Activated CD4-positive, alpha-beta T cell treated with anti-CD3 and anti-CD28 coated beads for 1 hour (primary cell): ENCODE measurements at places on chromosomes 16 and 17.

- no peak for DNase-seq
Observed at GRCh38 chr16:229731-230281, 557 bp upstream of the LUC7L start.

GRCh38 chr17:7703584-7704479 lies 1.2 kb upstream of the EFNB3 start:
- no peak for DNase-seq

- DNase-seq, result no peak
Observed at GRCh38 chr17:49890077-49890821, 42.4 kb upstream of the TAC4 start.

GRCh38 chr16:87240211-87241136 lies 76.7 kb downstream of the C16orf95 start:
- DNase-seq, result no peak

DNA sequence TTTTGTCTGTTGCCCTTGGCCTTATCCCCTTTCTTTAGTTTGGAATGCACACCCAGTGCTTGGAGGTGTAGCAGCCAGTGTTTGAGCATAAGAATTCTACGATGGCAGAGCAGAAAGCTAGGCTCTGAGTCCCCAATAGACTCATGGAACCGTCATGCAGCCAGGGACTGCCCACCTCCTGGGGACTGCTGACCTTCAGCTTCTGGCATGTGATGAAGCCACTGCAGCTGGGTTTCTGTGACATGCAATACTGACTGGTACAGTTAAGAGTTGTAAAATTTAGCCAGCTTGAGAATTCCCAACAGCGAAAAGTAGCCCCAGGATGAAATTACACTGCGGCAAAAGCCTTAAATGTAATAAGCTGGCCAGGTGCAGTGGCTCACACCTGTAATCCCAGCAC lies 9.0 kb upstream of the MAP3K14 start:
- no peak for DNase-seq

DNA sequence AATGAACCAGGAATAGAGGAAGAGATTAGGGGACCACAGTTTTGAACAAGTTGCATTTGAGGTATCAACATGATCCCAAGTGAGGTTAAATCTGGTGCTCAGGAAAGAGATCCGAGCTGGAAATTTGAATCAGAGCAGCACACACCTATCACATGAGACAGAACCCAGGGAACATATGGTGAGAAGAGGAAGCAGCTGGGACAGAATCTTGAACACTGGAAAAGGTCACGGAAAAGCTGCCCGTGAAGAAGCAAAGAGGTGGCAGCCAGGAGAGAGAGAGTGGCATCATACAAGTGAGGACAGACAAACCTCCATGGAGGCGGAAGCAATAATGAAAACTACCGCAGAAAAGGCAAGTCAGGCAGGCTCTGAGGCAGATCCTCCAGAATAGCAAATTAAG lies 36.1 kb downstream of the USP31 start:
- DNase-seq, result no peak

GRCh38 chr16:11302977-11303376 lies 21.8 kb upstream of the PRM1 start:
- DNase-seq, result no peak

GRCh38 chr16:26550111-26550610 lies 516.6 kb upstream of the C16orf82 start:
- no peak for DNase-seq

DNA sequence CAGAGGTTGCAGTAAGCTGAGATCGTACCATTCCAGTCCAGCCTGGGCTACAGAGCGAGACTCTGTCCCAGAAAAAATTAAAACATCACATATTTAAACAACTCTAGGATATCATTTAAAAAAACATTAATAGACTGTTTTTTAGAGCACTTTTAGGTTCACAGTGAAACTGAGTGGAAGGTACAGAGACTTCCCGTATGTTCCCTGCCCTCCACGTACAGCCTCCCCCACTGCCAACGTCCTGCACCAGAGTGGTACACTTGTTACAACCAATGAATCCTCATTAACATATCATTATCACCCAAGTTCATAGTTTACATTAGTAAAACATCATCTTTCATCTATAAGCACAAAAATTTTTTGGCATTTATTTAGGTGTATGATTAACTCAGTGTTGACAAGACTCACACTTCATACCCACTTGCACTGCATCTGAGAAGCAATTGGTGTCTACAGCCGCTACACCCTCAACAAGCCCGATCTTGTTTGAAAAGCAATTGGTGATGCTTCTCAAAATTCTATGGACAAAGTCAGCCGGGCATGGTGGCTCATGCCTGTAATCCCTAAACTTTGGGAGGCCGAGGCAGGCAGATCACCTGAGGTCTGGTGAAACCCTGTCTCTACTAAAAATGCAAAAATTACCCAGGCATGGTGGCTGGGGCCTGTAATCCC lies 39.9 kb upstream of the STH start:
- DNase-seq, result no peak

DNA sequence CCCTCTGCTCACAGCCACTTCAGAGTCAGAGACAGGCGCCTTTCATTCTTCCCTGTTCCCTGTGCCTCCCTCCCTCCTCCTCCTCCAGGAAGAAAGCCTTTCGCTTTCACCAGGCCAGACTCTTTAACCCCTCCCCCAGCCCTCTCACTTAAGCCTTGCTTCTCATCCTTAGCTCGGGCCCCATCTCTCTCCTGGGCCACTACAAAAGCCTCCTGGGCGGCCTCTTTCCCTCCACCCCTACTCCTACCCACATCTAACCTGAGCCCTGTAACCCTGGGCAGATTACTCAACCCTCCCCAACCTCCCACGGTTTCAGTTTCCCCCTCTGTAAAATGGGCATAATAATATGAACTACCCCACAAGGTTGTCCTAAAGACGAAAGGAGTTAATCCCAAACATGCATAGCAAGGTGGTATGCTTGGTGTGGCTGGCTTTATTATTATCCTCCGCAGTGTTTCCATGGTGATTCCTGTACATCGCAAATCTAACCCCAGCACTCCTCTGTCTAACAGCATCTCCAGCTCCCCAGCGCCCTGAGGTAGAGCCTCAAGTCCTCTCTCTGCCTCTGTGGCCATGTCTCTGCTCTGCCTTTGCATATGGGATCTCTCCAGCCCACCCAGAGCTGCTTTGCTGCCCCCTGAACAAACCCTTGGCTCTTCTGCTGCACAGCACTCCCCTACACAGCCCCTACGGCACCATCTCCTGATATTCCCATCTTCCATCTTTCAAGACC lies 17.7 kb downstream of the PIMREG start:
- no peak for DNase-seq

DNA sequence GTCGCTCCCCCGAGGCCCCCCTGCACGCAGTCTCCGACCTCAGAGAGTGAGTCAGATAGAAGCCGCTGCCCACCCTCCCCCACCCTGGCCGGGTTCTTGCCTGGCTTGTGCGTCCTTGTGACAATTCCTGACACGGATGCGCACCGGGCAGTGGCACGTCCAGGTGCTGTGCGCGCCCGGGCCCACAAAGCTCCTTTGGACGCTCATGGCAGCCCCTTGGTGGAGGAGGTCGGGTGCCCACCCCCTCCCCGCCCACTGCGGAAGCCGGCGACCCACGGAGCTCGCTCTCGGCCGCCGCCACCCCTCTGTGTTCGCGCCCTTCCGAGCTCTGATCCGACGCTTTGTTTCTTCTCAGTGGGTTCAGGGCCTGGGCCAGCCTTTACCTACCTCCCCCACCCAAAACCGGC lies 662 bp upstream of the TUBB3 start:
- DNase-seq, result no peak

- DNase-seq, result no peak
Observed at GRCh38 chr16:65445313-65446260, 323.7 kb upstream of the CDH11 start.

- no peak for DNase-seq
Observed at GRCh38 chr16:68128577-68129305, 43.6 kb downstream of the NFATC3 start.

- no peak for DNase-seq
Observed at GRCh38 chr17:28519236-28519635, 13.1 kb downstream of the FOXN1 start.
